ENCODE measurements at places on chromosomes 3 and 15.

DNA sequence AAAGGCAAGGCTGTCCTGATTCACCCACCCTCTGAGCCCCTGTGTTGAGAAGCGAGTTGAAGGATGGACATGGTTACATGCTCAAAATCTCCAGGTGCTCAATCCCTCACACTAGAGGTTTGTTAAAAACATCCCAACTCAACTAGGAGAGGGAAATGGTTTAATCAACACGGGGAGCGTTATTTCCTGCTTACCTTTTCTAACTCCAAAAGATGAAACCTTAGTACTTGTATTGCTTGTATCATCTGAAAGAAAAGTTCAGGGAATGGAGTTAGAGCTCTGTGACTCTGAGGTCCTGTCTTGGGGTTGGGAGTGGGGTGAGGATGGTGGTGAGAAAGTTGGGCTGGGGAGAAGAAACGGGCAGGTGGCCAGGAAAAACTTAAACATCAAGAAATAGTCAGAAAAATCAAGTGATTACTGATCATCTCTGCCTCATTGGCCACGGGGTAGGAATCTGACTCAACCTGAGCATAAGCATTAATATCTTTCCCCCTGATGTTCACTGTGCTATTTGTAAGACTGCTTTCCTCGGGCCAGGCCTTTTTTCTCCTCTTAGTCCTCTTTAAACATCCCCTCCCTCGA lies 5.9 kb downstream of the MEIS2 start:
- no peak for DNase-seq

- DNase-seq = no peak
Measured at GRCh38 chr3:61450866-61451265, 110.5 kb upstream of the PTPRG start.

DNA sequence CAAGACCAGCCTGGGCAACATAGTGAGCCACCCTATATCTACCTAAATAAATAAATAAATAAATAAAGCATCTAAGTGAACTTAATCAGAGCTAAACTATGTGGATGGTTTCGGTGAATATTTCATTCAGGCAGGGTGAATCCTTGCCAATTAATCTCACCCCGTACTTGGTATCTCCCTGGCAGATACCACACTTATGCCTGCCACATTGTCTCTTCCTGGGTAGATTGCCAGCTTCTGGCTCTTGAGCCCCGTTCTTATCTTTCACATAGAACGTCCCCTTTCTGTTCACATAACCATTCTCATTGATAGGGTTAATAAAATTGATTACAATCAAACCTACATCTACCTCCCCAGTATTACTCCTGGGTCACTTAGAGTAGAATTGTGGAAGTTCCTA lies 7.0 kb downstream of the SNAP23 start:
- no peak for DNase-seq

DNA sequence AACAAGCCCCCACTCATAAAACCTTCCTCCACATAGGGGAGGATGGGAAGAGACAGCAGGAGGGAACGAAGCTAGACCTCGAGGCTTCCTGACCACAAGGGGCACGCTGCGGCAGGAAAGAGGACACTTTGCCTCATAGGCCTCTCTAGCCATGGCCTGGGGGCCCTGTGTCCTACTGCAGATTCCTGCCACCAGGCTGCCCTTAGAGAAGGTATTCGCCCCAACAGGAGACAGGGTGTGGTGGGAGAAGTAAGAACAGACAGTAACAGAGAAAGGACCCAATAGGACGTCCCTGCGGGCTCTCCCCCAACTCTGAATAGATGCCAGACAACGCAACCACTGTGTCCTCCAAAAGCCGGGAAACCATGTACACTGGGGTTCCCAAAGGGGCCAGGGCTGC lies 36.8 kb downstream of the ADCY5 start:
- no peak for DNase-seq
